Natural killer cell treated with Interleukin-12 subunit alpha and Interleukin-12 subunit beta and Interleukin-15 and Interleukin-18, amount 100 ng/mL, for 72 hours (primary cell): ENCODE measurements at places on chromosomes 1 and 21.

DNA sequence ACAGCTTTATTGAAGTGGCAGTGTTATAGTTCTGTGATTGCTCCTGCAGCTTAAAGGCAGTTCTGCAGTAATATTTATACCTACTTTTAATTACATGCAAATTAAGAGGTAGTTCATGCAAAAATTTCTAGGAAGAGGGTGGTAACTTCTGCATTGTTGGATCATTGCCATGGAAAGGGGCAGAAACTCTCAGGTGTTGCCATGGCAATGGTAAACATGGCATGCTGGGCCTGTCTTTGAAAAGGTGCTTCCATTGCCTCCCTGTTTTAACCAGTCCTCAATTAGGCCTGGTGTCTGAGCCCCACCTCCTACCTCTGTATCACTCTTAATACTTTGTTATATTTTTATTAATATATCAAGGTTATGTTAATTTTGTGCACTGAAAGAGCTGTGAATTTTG lies 104.7 kb downstream of the DISC1 start:
- no peak for DNase-seq

- DNase-seq: no peak
Measured at GRCh38 chr1:67918067-67918466, 84.8 kb upstream of the GNG12 start.

- DNase-seq: no peak
Measured at GRCh38 chr1:42748461-42749410, 8.7 kb upstream of the CLDN19 start.

- no peak for DNase-seq
Measured at GRCh38 chr1:229383961-229384360, 41.1 kb upstream of the CCSAP start.

- no peak for DNase-seq
Measured at GRCh38 chr1:117009132-117009531, 7.6 kb downstream of the CD101 start.

GRCh38 chr1:30765556-30766434 lies 8.2 kb upstream of the LAPTM5 start:
- no peak for DNase-seq

GRCh38 chr1:6491081-6491449 lies 402 bp downstream of the PLEKHG5 start:
- no peak for DNase-seq

- no peak for DNase-seq
Measured at GRCh38 chr1:24355466-24355865, 36.3 kb downstream of the GRHL3 start.

DNA sequence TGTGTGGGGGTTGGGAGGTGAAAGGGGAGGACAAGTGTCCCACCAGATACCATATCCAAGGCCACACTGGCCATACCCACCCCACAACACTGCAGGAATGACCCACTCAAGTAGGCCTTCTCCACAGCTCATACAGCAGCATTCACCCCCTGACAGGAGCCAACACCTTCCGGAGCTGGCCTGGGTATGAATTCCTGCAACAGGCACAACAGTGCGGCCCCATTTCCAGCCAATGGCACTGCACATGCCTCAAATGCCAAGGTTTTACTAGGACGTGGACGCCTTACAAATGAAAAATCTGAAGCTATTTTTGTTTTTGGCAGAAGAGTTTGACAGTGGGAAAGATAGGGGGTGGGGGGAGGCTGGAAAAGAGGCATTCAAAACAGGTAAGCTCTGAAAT lies 2.0 kb downstream of the KCND3 start:
- DNase-seq: no peak

GRCh38 chr21:26826801-26827200 lies 18.4 kb downstream of the ADAMTS1 start:
- DNase-seq: no peak

- DNase-seq: no peak
Measured at GRCh38 chr1:51156752-51157151, 54.7 kb downstream of the C1orf185 start.

DNA sequence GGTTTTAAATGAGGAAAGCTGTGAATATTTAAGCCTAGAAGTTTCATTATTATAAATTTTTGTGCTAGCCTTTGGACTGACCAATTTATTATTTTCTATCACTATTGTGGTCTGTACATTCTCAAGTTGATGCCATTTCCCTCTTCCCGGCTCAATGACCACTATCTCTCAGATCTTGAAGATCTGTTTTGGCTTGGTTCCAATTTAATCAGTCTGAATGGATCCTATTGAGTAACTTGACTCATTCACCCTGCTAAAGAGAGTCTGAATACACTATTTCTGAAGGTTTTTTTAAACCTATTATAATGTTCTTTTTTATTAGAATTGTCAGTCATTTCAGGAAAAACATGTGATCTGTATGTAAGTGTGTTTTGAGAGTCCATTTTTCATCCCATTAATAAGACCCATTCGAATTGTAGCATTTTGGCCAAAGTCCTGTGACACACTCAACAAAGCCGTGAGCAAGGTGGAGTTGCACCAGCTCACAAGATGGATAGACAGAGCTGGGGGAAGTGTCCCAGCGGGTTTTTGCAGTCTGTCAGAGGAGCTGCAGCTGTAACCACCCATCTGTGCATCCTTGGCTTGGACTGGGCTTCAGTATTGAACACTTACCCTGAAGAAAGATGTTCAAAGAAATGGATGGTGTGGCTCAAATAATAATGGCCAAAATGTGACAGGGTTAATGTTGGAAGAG lies 145.6 kb downstream of the NFIA start:
- DNase-seq: no peak

DNA sequence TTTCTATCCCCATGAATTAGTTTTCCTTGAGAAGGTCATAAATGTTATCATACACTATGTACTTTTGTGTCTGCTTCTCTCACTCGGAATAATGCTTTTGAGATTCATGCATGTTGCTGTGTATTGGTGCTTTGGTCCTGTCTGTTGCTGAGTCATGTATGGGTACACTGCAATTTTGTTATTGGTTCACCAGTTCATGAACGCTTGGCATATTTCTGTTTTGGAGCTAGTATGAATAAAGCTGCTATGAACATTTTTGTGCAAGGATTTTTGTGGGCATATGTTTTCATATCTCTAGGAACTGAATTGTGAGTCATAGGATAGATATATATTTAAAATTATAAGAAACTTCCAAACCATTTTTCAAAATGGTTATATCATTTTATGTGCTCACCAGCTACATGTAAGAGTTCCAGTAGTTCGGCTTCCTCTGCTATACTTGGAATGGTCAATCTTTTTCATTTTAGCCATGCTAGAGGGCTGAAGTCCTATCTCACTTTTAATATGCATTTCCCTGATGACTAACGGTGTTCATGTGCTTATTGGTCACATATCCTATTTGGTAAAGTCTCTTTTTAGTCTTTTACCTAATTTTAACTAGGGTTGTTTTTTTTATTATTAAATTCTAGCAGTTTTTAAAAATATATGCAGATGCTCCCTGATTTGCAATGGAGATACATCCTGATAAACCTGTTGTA lies 38.2 kb downstream of the ETS2 start:
- DNase-seq: no peak

GRCh38 chr1:44512313-44512885 lies 107.3 kb downstream of the RNF220 start:
- DNase-seq: no peak

- no peak for DNase-seq
Measured at GRCh38 chr1:29259802-29260441, 23.6 kb downstream of the PTPRU start.

GRCh38 chr1:202056644-202057334 lies 46.4 kb downstream of the ELF3 start:
- DNase-seq: no peak

DNA sequence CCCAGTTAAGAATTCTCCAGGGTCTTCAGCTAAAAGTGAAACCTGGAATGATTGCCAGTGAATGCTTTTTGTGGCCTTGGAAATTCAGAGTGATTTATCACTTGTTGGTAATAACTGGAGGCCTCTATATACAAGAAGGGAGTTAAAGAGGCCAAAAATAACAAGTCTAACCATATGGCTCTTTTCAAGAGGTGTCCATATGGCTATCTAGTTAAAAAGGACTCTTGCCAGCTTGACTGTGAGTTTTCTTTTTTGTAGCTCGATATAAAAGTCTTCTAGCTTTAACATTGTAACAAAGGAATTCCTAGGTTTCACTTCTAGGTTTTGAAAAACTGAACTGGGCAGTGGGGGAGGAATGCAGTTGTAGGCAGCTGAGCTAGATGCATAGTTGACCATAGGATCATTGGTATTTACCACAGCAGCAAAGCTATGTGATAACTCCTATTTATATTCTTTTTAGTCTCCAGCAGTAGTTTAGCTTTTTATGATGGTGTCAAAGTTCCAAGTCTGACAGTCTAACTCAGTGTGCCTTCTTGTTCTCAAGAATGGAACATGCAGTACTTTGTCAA lies 44.4 kb downstream of the CACHD1 start:
- DNase-seq: no peak

GRCh38 chr1:58773406-58773840 lies 10.4 kb downstream of the JUN start:
- no peak for DNase-seq

- no peak for DNase-seq
Measured at GRCh38 chr1:226497991-226498639, 50.4 kb upstream of the STUM start.
